ENCODE measurements at places on chromosomes 2 and 18. TPM values are rescaled to one million over a fixed set of nuclear protein-coding genes. Genes with fewer than 3 reads are reported as not detected.

GRCh38 chr18:24914685-24915084 is 437.3 kb downstream of the ZNF521 start:
- ATAC-seq, result no peak

DNA sequence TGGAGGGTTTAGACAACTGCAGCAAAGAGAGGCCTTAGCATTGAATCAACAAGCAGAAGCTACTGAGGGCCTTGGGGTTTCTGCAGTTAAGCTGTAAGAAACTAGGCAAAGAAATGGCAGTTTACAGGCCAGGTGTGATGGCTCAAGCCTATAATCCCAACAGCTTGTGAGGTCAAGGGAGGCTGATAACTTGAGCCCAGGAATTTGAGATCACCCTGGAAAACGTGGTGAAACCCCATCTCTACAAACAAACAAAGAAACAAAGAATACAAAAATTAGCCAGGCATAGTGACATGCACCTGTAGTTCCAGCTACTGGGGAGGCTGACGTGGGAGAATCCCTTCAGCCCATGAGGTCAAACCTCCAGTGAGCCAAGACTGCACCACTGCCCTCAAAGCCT is 421.6 kb upstream of the CHST9 start:
- no peak for ATAC-seq

DNA sequence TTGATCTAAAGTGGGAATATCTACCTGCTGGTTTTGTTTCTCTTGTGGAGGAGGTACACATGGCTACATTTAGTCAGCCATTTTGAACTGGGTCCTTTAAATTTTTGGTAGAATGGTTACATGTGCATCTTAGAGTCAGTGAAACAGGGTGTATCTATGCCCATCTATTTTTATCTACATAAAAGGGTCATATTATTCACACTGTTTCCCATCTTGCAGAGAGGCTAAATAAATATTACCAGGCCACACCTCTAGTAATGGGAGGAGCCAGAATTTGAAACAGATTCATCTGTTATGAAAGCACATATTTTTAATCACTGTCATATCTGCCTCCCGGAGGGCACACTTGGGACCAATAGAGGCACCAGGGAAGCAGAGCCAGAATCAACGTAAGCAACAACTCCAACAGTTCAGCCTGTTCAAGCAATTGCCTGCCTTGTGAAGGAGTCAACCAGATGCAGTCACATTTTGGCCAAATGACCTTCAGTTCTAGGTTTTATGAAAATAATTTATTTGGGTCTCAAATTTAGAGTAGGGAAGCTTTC is 376.8 kb downstream of the TSN start:
- ATAC-seq, result peak; percentile 52

GRCh38 chr2:36549165-36549574 is 48.8 kb downstream of the FEZ2 start:
- ATAC-seq, result no peak

DNA sequence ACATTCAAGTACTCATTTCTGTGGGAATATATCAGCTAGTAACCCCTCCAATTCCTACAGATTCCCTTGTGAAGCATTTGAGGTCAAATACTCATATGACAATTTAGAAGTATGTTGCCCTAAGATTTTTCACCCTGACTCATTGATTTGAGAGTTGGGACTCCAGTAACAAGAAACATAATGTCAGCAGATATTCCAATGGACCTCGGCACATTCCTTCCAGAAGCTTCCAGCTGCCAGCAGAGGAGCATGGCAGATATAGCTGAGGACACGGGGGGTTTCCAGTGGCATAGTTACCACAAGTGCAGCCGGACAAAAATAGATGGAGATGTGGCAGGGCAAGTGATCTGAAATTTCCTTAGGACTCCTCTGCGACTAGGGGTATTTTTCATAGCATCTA is 101.9 kb upstream of the ARHGAP28 start:
- ATAC-seq, result no peak

DNA sequence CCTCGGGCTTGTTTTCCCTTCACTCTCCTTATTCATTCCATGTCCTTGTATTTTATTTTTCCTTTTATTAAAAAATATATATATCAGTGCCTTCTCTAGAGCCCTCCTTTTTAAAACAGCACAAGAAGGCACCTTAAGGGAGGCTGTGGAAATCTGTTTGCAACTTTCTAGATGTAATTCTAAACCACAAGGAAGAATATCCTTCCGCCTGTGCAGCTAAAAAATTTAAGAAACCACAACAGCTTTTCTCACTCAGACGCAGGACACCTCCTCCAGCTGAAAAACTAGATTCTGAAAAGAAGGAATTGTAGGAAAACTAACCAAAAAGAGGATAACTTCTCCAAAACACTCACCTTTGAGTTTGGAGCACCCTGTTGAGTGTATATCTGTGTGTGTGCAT is 142.2 kb downstream of the BCL11A start:
- no peak for ATAC-seq

- no peak for ATAC-seq
These were observed 142.9 kb upstream of the NXPH2 start for GRCh38 chr2:138922973-138923563.

DNA sequence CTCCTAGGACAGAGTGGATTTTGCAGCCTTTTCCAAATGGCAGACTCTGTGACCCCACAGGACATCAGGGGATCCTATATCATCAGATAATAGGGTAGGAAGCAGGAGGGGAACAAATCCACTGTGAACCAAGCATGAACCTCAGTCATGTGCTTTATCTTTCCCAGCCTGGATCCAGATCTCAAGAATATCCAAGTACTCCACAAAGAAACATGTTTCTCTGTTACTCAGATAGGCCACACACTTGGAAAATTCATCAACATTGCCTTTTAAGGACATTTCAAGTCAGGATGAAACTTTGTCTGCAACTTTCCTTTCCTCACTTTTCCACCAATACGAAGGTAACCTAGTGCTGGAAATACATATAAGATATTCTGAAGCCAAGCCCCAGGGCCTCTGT is 85.8 kb downstream of the RDH14 start:
- ATAC-seq, result no peak

DNA sequence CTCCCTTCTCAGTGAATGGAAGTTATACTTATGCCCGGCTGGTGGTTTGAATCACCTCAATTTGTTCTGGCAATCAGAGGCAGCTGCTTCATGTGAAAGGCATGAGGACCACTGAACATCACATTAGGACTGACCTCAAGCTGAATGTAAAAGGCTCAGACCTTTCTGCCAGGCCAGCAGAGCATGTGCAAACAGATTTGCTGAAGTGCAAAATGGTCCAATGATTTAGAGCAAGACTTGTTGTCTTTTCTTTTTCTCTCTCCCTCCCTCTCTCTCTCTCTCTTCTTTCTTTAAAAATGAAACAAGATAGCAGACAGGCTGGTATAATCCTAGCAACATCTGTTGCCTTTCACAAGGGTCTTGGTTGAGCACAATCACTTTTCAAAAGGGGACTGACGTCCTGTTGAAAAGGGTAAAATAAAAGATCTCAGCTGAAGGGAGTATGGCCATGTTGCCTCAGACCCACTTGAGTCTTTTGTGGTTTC is 13.3 kb upstream of the CDH7 start:
- ATAC-seq, result no peak

DNA sequence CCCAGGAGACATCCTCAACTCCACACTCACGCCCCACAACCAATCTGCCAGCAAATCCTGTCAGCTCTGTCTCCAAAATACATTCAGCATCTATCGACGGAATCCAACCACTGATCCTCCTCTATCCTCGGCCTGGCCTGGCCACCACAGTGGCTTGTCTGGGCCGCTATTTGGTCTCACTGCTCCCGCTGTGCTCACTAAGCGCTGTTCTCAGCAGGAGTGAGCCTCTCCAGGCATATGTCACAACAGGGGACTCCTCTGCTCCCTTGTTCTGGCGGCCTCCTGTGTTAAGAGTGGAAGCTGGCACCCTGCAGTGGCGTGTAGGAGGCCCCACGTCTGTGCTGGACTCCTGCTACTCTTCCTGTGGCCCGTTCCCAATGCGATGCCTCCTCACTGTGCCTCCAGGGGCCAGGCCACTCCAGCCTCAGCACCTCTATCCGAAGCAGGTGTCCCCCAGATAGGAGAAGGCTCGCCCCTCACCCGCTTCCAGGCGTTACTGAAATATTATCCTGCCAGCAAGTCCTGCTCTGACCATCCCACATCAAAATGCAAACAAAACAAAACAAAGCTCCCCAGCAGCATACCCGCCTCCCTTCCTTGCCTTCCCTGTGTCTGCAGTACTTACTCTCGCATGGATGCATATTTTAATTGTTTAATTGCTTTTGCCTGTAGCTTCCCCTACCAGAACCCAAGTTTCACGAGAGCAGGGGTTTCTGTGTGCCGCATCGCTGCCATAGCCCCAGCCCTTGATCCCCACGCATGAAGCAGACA is 39.9 kb downstream of the CENPO start:
- ATAC-seq, result peak; percentile 35

- no peak for ATAC-seq
These were observed 63.2 kb downstream of the ALMS1 start for GRCh38 chr2:73448856-73449255.

- ATAC-seq, result no peak
These were observed 21.4 kb downstream of the MYL12B start for GRCh38 chr18:3283253-3283863.

DNA sequence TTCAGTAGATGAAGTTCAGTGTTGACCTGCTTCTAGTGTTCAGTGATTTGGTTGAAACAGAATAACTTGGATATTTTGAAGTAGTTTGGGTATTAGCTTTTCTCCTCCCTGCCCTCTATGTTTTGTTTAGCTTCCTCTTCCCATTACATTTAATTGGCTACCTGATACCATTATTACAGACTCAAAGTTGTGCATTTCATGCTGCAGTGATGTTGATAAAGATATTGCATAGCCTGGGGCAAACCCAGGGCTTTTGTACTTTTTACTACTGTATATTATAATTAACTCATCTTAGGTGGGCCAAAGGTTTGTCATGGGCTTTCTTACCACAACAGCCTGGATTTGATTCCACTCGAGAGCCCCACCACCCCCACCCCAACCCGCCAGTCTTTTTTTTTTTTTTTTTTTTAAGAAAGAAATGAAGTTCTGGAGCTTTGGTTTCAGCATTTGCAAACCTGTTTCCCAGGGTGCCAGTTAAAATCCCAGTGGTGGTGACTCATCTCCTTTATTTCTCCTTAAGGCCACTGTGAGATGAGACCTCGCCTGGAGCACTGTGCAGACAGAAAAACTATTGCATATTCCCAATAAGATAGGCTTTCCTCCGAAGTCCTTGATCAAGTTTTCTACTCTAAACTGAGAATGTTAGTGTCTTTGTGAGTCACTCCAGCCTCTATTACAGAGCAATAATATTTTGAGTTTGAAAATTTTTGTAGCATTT is 393.7 kb upstream of the FANCL start:
- no peak for ATAC-seq

DNA sequence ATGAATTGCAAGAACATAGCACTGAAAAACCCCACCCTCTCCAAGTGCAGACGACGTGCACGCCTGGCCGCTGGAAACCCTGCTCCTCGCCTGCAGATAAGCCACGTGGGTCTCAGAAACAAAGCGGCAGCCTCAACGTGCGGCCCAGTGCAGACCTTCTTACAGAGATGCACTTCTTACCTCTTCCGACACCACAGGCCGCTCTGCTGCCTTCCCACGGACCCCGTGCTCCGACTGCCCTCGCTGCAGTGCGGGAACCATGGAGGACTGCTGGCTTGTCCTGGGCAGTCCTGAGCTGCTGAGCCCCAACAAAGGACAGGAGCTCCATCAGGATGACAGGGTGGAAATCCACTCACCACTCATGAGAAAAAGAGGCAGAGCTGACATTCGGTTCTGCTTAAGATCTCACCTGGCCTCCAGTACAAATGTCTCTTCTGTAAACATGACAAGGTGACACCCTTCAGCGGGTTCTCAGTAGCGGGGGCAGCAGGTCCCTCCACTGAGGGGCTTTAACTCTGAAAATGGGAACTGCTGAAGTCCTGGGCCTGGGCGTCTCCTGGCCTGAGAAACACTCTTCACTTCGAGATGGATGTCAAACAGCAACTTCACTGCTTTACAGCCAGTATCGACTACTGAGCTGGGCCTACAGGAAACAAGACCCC is 6.2 kb downstream of the COPS9 start:
- no peak for ATAC-seq

DNA sequence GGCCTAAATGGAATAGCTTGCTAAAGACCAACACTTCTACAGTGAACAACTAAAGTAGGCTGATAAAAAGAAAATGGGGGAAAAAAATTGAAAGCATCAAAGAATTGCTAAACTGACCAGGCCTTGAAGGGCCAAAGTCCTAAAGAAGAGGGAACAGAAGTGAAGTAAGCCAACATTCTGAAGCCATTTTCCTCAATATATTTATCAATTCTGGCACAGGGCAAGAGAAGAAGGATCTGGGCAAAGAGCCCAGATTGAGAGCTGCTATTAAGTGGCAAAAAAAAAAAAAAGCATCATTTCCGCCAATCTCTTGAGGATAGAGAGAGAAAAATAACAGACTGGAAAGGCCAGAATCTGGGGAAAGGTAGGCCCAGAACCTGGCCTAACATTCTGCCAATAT is 25.7 kb downstream of the FANCL start:
- no peak for ATAC-seq

Gene RGPD4
- total RNA-seq, result 0.13 TPM

Gene CASP8
- total RNA-seq, result 1.3 TPM

Gene EVX2
- 0.09 TPM for total RNA-seq

Gene ZNF396
- 3.9 TPM for total RNA-seq

Gene CLEC4F
- not detected for total RNA-seq

Gene ZNF24
- total RNA-seq, result 45.3 TPM

Gene ZSWIM2
- not detected for total RNA-seq

Gene DSG3
- 0.23 TPM for total RNA-seq

Data from motor neuron (in vitro differentiated cells).